ENCODE measurements at places on chromosomes 2 and 18.

DNA sequence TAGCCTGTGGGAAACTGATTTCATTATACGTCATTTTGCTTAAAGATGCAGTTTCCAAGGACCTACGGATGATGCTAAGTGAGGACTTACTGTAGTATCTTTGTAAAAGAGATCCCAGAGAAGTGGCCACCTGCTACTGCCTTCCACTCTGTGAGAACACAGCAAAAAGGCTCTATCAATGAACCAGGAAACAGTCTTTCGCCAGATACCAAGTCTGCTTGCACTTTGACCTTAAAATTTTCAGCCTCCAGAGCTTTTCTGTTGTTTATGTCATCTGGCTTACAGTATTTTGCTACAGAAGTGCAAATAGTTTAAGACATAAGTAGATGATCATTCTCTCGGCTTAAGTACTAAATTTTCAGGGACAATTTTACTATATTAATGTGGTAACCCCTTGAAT is 847.9 kb upstream of the CHAC2 start:
- no peak for DNase-seq

GRCh38 chr2:215401896-215402379 is 33.9 kb downstream of the FN1 start:
- DNase-seq: no peak

DNA sequence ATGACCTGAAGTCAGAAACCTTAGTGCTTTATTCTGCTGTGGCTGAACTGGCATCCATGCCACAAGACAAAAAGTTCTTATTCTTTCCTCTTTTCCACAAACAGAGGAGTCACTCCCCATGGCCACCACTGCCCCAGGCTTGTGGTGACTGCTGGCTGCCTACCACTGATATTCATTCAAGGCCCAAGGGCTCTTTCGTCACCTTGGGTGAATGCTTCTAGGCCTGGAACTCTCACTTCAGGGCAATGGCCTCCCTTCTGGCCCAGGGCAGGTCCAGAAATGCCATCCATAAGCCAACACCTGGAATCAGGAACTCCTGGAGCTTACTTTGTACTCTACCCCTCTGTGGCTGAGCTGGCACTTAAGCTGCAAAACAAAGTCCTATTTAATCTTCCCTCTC is 109.8 kb downstream of the NAT8 start:
- DNase-seq: no peak

DNA sequence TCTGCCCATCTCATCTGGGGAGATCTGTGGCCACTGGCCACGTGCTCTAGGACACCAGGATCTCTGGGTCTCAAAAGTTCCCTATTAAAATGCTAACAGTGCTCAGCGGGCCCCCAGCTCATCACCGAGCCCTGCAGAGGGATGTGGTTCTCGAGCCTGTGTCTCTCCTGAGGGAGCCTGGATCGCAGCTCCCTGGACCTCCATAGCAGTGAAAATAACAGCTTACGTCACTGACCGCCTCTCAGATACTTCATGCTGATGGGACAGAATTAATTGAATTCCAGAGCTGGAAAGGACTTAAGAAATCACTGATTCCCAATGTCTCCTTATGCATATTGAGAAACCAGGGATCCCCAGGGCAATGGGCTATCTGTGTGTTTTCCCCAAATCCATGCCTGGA is 90.0 kb downstream of the GALR1 start:
- no peak for DNase-seq

GRCh38 chr2:106948540-106948939 is 62.6 kb upstream of the ST6GAL2 start:
- DNase-seq: no peak

DNA sequence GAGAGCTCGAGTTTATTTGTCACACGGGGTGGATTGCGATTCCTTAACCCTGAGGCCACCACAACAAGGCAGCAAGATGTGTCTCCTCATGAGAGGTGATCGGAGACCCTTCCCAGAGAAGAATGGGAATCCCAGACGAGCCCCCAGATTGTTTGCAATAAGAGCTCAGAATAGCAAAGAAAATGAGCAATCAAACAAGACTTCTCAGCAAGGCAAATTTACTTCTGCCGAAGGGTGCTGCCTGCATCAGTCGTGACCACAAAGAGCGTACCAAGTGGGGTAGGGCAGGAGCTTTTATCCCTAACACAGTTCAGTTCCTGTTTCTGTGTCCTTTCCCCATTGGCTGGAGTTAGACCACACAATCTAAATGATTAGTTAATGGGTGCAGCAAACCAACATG is 237.5 kb upstream of the SYT4 start:
- no peak for DNase-seq

DNA sequence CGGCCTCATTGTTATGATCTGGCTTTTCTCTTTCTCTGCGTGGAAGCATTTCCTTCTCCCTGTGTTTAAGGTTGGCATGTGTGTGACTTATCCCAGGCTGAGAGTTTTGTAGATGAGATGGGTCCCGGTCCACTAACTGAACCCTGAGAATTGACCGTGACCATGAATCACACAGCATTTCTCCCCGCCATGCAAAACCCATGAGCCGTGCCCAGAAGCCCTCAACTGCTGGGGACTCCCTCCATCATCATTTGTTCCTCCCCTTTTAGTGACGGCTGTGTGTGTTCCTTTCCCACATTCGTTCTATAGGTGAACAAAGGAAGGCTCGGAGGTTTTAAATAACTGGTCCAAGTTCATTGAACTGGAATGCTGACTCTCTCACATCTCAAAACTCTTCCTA is 30.1 kb upstream of the TXNDC2 start:
- no peak for DNase-seq

GRCh38 chr18:63195326-63196159 is 124.0 kb downstream of the BCL2 start:
- no peak for DNase-seq

DNA sequence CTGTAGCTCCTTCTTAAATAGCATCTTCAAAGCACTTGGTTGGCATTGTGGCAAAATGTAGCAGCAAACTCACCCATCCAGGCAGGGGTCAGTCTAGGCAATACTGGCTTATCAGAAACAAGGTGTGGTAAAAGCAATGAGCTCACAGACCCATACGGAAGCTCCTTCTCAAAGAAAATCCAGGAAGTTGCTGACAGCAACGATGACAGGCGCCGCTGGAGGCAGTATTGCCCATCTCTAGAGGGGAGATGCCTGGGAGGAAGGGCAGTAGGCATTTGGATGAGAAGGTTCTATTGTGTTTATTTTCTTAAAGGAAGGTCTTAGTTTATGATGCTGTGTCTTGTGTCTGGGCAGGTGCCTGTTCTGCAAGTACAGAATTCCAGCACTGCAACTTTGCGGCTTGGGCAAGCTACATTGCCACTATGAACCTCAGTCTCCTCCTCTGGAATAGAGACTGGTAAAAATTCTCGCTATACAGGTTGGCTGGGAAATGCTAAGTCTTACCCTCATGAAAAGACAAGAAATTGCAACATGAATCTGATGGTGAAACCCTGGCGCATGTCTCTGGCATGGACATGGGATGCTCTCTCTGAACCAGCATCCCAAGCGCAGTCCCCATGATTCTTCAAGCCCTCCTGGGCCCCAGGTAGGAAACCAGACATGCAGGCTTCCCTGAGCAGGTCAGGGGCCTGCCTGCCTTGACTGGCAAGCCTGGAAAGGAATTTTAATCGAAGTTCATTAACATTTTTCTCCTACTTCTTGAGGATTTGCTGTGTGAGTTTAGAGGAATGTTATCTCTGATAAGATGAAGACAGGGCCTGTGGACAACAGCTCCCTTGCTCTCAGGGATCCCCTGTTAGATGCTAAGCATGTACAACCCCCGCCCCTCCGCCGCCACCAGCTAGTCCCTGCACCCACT is 156.0 kb downstream of the TFCP2L1 start:
- no peak for DNase-seq

DNA sequence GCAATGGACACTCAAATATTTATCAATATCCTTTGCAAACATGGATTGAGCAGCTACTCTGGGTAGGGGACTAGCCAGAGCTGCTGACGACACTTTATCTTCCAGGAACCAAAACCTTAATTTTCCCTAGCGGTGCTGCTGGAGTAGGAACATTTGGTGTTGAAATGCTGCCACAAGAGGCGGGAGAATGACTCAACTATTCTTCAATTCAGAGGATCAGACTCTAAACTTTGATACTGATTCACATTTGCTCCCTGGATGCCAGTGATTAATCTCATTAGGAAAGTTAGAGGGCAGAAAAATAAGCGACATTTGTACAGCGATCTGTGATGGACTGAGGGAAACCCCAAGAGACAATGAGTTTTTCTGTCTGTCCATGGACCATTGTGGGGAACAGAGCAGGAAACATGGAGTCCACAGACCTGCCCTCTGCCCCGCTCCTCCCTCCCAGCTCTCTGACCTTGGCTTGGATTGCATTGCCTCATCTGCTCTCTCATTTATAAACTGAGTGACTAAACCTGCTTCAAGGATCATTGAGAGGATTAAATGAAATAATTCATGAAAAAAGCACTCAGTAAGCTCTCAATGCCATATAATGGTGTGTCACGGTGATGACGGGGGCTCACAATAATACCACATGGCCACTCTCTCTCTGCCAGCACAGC is 12.6 kb upstream of the EPB41L3 start:
- DNase-seq: no peak
